Keratinocyte (primary cell): ENCODE measurements at places on chromosomes 5 and 9. TPM values are rescaled to one million over a fixed set of nuclear protein-coding genes. Genes with fewer than 3 reads are reported as not detected.

GAPVD1 gene
- 15.1 to 26.8 TPM (median 23.2 TPM) in 3 replicates for polyA plus RNA-seq

CETN3 gene
- polyA plus RNA-seq: 8.4 to 31.2 TPM (median 10.8 TPM) in 3 replicates

HRCT1 gene
- not detected in 3 replicates for polyA plus RNA-seq

OR2V2 gene
- polyA plus RNA-seq: not detected in 3 replicates

TERT gene
- not detected in 3 replicates for polyA plus RNA-seq

SRD5A1 gene
- 17.0 to 52.0 TPM (median 35.4 TPM) in 3 replicates for polyA plus RNA-seq

IFNA21 gene
- polyA plus RNA-seq: not detected in 3 replicates

TNFSF8 gene
- polyA plus RNA-seq: not detected in 3 replicates

CDO1 gene
- polyA plus RNA-seq: not detected in 3 replicates

HK3 gene
- not detected in 3 replicates for polyA plus RNA-seq

IPPK gene
- 27.5 to 34.9 TPM (median 32.4 TPM) in 3 replicates for polyA plus RNA-seq

SV2C gene
- polyA plus RNA-seq: 0.02 to 0.34 TPM (median 0.08 TPM) in 3 replicates

HSD17B3 gene
- polyA plus RNA-seq: 0.10 to 0.17 TPM in 2 of 3 replicates, not detected in the other

TAF1L gene
- polyA plus RNA-seq: 0.01 TPM in 1 of 3 replicates, not detected in the others

PCDHB4 gene
- polyA plus RNA-seq: 0.04 to 0.05 TPM in 2 of 3 replicates, not detected in the other

TMEM8B gene
- polyA plus RNA-seq: 1.3 to 2.0 TPM (median 2.0 TPM) in 3 replicates

OR1J2 gene
- polyA plus RNA-seq: not detected in 3 replicates

TMEFF1 gene
- polyA plus RNA-seq: 0.06 TPM in 1 of 3 replicates, not detected in the others

LHX3 gene
- not detected in 3 replicates for polyA plus RNA-seq

HDHD3 gene
- 14.7 to 27.9 TPM (median 16.5 TPM) in 3 replicates for polyA plus RNA-seq

CANX gene
- 338 to 720 TPM (median 579 TPM) in 3 replicates for polyA plus RNA-seq

LCN6 gene
- not detected in 3 replicates for polyA plus RNA-seq

SGCD gene
- polyA plus RNA-seq: not detected in 3 replicates

CEL gene
- polyA plus RNA-seq: 0.12 to 0.22 TPM (median 0.16 TPM) in 3 replicates

CHSY3 gene
- 0.37 to 0.58 TPM (median 0.47 TPM) in 3 replicates for polyA plus RNA-seq

RETREG1 gene
- polyA plus RNA-seq: 4.3 to 13.6 TPM (median 7.4 TPM) in 3 replicates

IFNA13 gene
- not detected in 3 replicates for polyA plus RNA-seq

NDOR1 gene
- polyA plus RNA-seq: 3.9 to 6.0 TPM (median 5.5 TPM) in 3 replicates

PPP1R26 gene
- 4.3 to 4.7 TPM (median 4.5 TPM) in 3 replicates for polyA plus RNA-seq

ZNF366 gene
- not detected in 3 replicates for polyA plus RNA-seq

CDH9 gene
- polyA plus RNA-seq: not detected in 3 replicates

NPDC1 gene
- polyA plus RNA-seq: 9.8 to 23.8 TPM (median 10.6 TPM) in 3 replicates

PGM5 gene
- polyA plus RNA-seq: 0.18 TPM in 1 of 3 replicates, not detected in the others

FOXD4L3 gene
- not detected in 3 replicates for polyA plus RNA-seq

PCDHB15 gene
- 0.03 to 0.31 TPM (median 0.09 TPM) in 3 replicates for polyA plus RNA-seq

PTPN3 gene
- polyA plus RNA-seq: 15.9 to 20.6 TPM (median 19.9 TPM) in 3 replicates
